ENCODE measurements at places on chromosomes 3 and 15.
A peak's percentile ranks its signal among the peaks of the same experiment; 100 is the strongest.

- no peak for DNase-seq
Observed at GRCh38 chr15:71777216-71777943, 33.0 kb upstream of the NR2E3 start.

DNA sequence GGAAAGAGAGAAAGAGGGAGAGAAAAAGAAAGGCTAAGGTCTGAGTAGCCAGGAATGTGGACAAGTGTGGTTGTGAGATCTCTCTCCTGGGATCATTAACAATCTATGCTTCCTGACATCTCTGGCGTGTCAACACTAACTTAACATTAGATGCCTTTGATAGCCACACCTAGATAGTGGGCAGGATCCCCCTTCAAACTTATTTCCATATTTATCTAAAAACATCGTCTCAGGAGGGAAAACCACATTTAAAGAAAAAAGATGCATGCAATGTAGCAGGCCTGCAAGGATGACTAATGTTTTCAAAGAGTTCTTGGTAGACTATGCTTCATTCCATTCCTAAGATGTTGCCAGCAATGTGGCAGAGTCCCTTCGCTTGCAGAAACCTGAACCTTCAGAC lies 80.9 kb downstream of the MLH1 start:
- no peak for DNase-seq

GRCh38 chr15:89665449-89666181 lies 10.3 kb upstream of the KIF7 start:
- no peak for DNase-seq

GRCh38 chr3:43728947-43729346 lies 38.2 kb downstream of the ABHD5 start:
- DNase-seq = no peak

DNA sequence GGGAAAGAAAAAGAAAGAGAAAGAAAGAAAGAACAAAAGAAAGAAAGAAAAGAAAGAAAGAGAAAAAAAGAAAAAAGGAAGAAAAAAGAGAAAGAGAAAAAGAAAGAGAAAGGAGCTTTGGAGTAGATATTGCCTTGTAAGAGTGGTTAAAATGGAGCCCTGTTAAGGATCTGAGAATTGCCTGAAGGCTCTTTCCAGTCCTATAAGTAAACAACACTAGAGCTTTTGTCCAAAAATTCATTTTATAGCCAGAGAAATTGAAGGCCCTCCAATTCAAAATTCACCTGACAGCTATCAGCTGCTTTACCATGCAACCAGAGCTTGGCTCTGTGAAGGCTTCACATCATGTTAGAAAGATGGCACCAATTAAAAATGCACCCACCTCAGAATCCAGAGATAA lies 102.1 kb upstream of the FRMD4B start:
- DNase-seq = no peak

- peak; percentile 55 for DNase-seq
Observed at GRCh38 chr3:4722103-4722502, 229.0 kb downstream of the ITPR1 start.

DNA sequence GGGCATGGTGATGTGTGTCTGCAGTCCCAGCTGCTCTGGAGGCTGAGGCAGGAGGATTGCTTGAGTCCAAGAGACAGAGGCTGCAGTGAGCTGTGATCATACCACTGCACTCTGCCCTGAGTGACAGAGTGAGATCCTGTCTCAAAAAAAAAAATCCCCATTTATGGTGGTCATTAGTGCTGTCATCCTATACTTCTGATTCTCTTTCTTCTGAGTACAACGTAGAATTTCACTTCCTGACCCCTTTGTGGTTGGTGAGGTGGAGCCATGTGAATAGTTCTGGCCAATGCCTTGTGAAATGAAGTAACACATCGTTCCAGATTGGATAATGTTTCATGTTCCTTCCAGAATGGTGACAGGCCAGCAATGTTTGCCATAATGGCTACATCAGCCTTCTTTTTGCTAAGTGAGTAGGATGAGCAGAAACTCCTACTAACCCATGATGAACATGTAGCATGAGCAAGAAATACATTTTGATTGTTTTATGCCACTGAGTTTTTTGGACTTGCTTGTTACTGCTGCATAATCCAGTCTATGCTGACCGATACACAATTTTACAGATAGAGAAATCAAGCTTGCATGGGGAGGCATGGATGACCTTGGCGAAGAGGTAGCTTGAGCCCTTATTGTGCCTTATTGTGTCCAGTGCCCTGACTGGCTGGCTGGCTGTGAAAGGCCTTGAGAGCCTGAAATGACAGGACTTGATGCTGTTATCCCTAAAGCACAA lies 30.9 kb upstream of the TLE3 start:
- no peak for DNase-seq

GRCh38 chr3:123533554-123534159 lies 51.2 kb downstream of the HACD2 start:
- no peak for DNase-seq

DNA sequence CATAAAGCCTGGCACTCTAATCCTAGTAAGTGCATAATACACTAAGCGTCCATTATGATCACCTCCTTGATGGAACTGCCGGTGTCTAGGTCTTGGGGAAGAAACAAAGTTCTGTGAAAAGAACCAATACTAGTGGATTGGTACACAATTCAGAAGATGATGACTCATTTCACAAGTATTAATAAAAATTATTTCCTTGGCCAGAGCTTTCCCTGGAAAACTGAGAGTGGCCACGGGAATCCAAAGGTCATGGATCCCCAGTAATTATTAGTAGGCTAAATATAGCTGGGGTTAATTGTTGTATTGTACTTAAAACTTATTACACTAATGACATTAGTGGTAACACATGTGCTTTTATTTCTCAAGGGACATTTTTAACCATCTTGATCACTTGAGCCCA lies 808.0 kb upstream of the NR2F2 start:
- DNase-seq = no peak

DNA sequence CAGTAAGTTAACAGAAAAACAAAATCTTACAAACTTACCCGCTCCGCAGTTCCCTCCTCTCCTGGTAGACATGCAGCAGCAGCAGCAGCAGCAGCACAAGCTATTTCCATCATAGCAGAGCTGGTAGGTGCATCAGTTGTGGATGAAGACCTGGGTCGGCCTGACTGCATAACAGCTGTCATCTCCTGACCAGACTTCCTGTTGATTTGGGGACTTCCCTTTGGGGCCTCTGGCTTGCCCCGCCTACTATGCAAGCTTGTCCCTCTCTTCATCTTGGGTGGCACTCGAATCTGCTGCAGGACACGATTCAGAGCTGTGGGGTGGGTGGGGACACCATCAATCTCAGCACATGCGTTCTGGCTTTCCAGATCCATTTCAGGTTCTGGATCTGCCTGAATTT lies 65.7 kb downstream of the TMCC1 start:
- no peak for DNase-seq

DNA sequence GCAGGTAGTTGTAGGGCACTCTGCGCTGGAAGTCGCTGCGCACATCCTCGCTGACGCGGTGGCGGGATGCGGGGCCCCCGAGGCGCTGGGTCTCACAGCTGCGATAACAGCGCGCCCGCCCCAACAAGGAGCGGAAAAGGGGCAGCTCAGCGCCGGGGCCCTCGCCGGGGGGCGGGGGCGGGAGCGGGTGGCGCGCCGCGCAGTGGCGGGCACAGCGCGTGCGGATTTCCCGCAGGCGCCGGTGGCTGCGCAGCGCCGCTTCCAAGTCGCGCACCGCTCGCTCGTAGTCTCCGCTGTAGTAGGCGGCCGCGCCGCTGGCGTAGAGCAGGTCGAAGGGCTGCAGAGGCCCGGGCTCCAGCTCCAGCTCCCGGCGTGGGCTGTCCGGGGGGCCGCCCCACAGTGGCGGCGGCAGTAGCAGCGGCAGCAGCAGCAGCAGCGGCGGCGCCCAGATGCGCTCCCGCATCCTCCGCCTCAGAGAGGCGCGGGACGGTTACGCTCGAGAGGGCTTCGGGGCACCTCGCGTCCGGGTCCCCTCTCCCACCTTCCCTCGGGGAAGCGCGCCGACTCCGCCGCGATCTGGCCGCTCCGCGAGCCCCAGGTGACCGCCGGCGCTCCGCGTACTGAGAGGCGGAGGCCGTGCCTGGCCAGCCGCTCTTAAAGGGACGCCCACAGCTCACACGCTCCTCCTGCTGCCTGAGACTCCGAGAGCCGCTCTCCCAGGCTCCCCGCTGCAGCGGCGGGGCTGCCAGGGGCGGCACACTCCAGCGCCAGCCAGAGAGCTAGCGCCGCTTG lies at the start of gene P3H2:
TSS of gene P3H2 (minus strand) at position 629 of the 792 bp plus-strand sequence. CDS start at position 463, 166 bp downstream.
- no peak for DNase-seq

GRCh38 chr3:48696601-48697000 lies 10.9 kb upstream of the NCKIPSD start:
- no peak for DNase-seq

- no peak for DNase-seq
Observed at GRCh38 chr3:8882642-8883041, 80.6 kb downstream of the RAD18 start.

GRCh38 chr3:106685745-106686144 lies 691.5 kb upstream of the CCDC54 start:
- DNase-seq = no peak

- no peak for DNase-seq
Observed at GRCh38 chr3:188270423-188270972, 116.5 kb downstream of the LPP start.

- peak; percentile 74 for DNase-seq
Observed at GRCh38 chr15:84654689-84655453, 788 bp upstream of the WDR73 start.

GRCh38 chr15:91865950-91866349 lies 12.4 kb downstream of the SLCO3A1 start:
- no peak for DNase-seq

DNA sequence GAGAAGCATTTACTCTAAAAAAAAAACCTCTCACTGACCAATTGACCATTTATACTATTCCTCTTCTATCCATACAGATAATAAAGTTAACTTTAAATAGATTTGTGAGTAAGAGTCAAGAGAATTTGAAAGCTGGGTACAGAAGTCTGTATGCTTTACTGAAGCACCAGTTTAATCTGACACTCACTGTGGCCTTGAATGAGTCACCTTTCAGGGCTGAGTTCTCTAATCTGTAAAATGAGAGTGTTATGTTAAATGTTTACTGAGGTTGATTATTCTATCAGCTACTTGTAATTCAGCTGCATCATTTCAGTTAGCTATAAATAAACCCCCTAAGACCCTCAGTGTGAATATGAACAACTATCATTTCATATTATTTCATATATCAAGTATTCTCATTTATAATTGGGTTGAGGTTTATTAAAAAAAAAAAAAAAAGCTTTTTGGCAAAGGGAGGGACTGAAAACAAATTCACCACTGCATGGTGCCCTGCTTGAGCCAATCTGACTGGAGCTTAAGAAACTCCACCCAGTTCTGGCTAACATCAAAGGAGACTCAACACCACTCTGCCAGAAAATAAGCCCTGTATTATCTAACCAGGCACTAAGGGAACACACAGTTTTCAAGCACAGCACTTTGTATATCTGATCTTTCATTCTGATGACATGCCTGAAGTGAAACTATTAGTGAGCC lies 2.8 kb downstream of the MAP4 start:
- no peak for DNase-seq

DNA sequence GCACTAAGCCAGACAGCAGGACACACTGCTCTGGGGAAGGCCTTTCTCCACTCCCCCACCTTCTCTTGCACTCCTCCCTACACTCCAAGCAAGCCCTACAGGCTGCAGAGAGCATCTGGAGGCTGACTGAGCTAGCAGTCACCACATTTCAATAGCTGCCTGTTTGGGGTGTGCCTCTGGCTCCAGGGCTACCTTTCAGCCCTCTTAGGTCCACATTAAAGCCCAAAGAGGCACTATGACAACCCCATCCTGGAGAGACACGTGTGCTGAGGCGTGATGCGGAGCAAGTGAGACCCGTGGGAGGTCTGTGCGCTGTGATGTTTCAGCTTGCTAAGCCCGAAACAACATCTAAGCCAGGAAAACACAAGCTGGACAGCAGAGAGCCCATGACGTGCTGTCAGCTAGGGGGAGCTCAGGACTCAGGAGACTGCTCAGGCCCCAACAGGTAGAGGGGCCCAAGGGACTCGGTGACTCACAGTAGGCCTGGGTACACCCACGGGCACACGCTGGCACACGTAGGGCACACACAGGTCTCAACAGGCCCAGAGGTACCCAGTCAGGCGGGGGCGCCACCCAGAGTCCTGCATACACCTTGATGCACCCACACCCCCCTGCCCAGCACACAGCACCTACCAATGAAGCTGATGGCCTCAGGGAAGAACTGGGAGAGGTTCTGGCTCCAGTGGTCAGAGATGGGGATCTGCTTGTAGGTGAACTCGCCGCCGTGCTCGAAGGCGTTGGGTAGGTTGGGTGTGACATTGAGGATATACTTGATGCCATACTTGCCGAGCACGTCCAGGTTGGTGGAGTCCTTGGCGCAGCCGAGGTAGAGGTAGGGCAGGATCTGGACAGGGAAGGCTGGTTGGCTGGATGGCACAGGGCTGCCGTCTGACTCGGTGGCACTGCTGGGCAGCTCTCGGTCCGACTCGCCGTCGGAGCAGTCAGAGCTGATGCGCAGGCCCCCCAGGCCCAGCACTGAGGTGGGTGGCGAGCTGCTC lies 2.8 kb downstream of the DUSP7 start:
- no peak for DNase-seq

DNA sequence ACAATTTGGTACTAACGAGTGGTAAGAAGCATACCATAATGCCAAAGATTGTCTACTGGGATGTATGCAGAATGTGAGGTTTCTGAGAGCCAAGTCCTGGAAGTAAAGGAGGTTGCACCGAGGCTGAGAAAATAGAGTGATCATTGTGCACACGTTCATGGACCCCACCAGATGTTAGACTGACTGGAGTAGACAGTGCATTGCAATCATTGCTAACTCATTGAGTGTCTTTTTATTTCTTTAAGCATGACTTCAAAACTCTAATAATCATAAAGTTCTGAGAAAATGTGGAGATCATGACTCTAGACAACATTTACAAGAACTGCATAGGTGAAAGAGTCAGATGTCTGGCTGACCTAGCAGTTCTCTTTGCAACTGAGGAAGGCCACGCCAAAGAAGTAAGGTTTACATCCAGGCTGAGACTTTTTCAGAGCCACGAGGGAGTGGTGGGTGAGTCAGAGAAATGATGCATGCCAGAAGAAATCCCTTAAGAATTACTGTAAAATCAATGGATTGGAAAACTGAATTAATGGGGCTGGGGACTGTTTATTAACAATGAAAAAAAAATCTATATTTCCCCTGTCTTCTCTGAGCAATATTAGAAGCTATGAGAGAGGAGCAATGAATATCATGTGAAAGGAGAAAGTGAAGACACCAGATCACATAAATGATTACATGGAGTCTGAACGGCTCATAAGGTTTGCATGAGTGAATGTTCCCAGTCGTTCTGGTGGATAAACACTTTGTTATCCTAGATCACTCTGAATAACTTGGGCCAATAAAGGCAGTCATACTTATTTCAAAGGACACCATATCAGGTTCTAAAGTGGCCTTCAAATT lies 76.0 kb upstream of the SLC25A26 start:
- no peak for DNase-seq

GRCh38 chr3:51683566-51683965 lies 12.5 kb downstream of the TEX264 start:
- DNase-seq = no peak

DNA sequence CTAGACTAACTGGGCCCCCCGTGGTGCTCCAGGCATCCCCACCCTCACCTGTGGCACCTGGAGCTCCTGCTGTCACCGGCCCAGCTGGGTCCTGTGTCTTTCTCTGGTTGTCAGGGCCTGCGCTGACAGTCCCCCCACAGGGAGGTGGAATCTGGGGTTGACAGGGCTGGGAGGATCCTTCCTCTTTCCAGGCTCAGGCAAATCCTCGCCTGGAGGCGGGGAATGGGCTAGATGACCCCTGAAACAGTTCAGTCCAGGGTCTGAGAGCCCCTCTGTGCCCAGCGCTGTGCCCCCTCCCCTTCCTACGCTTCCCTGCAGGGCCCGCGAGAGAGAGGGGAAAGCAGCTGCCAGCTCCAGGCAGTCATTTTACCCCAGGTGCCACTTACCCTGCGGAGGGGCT lies 50.1 kb upstream of the MCF2L2 start:
- no peak for DNase-seq

All from GF-D8 (cell line).